ENCODE measurements at places on chromosomes 6 and 20. TPM values are rescaled to one million over a fixed set of nuclear protein-coding genes. Genes with fewer than 3 reads are reported as not detected.

HLA-G gene
- polyA plus RNA-seq, result 4.5 TPM

SSTR4 gene
- not detected for polyA plus RNA-seq

GRCh38 chr6:156686301-156686994 lies 90.7 kb upstream of the ARID1B start:
- peak; percentile 74 for DNase-seq

DNA sequence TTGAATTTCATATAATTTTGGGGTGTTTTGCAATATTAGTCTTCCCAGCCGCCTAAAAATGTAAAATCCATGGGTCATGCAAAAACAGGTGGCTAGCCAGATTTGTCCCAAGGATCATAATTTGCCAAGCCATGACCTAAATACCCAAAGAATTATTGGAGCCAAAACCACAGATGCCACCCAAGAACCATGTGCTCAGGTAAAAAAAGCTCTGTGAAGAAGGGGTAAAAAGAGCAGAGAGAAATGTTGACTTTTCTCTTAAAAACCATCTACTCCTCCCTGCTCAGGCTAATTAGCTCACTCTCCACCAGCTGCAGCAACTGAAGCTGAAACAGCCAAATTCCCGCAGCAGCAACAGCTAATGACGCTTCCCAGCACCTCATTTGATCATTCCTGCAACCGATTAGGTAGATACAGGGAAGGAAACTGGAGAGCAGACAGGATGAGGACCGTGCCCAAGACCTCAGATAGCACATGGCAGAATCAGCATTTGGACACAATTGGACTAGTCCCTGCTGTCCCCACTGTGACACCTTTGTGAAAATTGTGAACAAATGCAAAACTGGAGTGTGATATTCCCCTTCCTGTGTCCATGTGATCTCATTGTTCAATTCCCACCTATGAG lies 107.9 kb upstream of the NXT1 start:
- DNase-seq, result no peak

- no peak for DNase-seq
Observed at GRCh38 chr20:10228330-10228729, 9.7 kb downstream of the SNAP25 start.

DNA sequence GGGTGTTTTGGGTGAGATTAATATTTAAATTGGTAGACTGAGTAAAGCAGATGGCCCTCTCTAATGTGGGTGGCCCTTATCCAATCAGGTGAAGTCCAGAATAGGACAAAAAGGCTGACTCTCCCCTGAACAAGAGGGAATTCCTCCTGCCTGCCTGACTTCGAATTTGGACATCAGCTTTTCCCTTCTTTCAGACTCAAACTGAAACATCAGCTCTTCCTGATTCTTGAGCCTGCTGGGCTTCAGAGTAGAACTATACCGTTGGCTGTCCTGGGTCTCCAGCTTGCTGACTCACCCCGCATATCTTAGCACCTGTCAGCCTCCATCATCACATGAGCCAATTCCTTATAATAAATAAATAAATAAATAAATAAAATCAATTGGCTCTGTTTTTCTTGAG lies 15.0 kb upstream of the TGM6 start:
- DNase-seq, result no peak

COL20A1 gene
- 0.26 TPM for polyA plus RNA-seq

DNA sequence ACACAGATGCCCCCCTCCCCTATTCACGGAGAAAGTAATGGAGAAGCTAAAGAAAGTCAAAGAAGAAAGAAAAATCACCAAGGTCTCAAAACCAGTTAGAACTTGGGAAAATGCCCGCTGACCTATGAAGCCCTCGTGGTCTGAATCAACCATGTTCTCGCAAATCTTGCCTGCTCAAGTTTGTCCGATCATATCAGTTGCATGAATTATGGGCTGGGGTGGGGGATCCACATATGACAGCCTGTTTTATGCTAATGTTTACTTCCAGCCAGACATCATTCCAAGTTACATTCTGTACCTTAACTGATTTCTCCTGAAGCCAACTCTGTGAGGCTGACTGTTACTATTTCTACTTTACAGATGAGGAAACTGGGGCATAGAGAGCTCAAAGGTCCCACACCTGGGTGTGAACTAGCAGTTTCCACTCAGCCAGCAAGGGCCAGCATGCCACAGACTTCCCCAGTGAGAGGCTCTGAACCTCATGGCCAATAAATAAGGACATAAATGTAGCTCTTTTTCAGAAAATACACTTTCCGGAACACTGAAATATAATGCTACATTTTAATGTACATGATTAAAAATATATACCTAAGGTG lies 2.1 kb downstream of the RNASET2 start:
- DNase-seq, result no peak

DNA sequence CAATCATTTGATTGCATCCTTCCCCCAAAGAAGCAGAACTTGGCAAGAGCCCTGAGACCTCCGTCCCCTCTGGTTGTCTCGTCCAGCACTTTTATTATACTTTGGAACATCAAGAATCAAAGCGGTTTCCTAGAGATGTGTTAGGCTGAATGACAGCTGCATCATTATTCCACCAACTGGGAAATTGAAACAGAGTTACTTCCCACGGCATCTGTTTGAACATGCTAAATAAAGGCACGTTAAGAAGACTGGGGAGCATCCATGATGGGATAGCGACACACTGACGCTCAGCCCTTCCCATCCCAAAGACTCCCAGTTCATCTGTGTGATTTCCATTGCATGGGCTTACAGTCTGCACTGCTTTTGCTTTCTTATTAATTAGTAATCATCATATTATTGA lies 147.8 kb downstream of the TBC1D7 start:
- no peak for DNase-seq

DNA sequence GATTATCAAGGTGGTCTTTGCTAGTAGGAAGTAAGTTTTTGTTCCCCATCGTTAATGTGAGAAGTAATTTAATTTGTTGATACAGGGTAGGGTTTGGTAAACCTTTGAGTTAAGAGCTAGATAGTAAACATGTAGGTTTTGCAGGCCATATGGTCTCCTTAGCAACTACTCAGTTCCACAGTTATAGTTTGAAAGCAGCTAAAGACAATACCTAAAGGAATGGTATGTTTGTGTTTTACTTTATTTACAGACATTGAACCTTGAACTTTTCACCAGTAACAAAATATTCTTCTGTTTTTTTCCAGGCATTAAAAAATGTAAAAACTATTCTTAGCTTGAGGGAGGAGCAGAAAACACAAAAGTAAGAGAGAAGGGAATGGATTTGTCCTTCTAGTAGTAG lies 1.7 kb downstream of the CAP2 start:
- DNase-seq, result no peak

- DNase-seq, result no peak
Observed at GRCh38 chr6:27288136-27289044, 23.7 kb downstream of the POM121L2 start.

DNA sequence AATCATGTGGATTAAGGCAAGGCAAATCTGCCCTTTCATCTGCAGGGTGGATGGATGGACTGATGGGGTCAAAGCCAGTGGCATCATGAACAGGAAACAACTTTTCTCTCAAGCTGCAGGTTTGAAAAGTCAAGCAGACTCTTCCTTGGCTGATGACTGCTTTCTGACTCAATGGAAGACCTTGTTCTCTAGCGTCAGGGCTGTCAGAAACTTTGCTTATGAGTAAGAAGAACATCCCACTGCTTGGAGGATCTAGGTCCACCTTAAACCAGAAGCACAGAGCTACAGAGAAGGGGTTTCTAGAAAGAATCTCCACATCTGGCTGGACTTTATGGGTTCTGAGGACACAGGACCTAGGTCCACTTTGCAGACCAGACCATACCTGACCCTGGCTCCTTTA lies 36.3 kb upstream of the CST5 start:
- no peak for DNase-seq

GRCh38 chr6:158011478-158011920 lies 29.8 kb downstream of the SYNJ2 start:
- DNase-seq, result no peak

GRCh38 chr6:149933461-149933860 lies 8.4 kb upstream of the ULBP2 start:
- DNase-seq, result no peak

LY6G5C gene
- 3.5 TPM for polyA plus RNA-seq

- no peak for DNase-seq
Observed at GRCh38 chr6:24385536-24386269, 17.0 kb upstream of the MRS2 start.

DNA sequence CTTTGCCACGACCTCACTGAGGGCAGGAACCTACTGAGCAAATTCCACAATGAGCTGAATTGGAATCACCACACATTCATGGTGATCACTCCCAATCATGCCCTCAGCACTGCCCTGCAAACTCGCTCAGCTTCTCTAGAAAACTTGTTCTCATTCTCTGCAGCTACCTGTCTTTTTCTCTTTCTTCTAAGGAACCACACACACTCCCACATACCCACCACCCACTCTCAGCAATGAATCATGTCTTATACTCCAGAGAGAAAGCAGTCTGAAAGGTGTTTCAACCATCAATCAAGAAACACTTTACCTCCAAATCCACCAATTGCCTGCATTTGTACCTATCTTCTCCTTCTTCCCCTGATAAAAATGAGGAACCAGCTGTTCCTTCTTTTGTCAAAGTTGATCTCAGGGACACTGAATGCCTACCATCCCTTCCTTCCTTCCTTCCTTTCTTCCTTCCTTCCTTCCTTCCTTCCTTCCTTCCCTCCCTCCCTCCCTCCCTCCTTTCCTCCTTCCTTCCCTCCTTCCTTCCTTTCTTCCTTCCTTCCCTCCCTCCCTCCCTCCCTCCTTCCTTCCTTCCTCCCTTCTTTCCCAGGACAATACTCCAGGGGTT lies 84.6 kb upstream of the SGK1 start:
- DNase-seq, result no peak

DNA sequence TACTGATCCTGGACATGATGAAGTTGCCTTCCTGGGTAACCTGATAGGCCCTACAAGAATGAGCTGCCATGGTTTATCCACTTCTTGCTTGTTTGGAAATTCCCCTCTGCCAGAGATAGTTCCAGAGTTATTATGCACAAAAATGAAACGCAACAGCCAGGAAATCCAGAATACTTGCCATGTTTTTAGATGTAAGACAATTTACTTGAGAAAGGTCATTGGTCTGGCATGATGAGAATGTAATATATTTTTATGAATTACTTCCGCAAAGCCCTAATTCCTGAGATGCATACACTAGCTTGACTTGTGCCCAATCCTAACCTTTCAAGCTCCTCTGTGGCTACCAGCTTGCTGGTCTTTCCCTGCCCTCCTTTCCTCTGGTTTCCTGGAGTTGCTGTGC lies 27.9 kb upstream of the NT5E start:
- DNase-seq, result no peak

- DNase-seq, result no peak
Observed at GRCh38 chr6:116568111-116568510, 3.2 kb upstream of the RWDD1 start.

NKAIN2 gene
- 18.8 TPM for polyA plus RNA-seq

DNA sequence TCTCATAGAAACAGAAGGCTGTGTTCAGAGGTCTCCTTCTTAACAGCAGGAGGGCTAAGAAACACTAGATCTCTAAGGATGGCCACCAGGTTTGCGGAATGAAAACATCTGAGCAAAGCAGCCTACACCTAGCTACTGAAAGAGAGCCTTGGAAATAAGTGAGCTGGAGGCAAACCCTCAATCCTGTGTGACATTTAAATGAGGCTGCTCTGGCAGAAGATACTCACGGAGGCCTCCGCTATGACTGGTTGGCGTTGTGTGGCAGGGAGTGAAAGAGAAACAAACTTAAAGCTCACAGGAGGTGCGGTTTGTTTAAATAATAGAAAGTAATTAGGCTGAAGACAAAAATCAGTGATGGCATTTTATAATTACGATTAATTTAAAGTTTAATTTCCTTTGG lies 162.0 kb upstream of the RNF217 start:
- DNase-seq, result no peak

DNA sequence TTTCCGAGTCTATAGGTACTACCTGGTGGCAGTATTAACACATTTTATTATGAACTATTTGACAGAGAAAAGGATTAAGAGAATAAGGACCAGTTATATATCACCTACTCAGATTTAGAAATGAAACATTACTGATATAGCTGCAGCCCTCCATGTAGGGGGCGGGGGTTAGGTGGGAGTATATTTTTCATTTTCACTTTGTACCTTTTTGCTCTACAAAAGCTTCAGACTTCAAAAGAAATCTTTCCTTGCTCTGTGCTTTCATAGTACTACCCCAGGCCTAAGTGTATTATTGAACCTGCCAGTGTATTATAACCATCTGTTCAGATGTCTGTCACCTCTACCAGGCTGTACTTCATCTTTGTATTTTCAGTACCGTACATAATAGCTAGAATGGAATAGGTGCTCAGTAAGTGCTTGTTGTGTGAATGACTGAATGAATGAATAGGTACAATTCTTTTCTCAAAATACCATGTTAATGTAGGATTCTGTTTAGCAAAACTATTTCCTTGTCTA lies 43.0 kb downstream of the CDKAL1 start:
- DNase-seq, result no peak
